ENCODE measurements at places on chromosomes 1 and 21. TPM values are rescaled to one million over a fixed set of nuclear protein-coding genes. Genes with fewer than 3 reads are reported as not detected.

The HSD3B1 gene
- not detected for total RNA-seq

- no peak for ATAC-seq
These were observed 35.6 kb downstream of the EPB41 start for GRCh38 chr1:28950006-28950405.

The OR2T35 gene
- total RNA-seq = not detected

The RHBDL2 gene
- not detected for total RNA-seq

The PPP2R5A gene
- total RNA-seq = 43.2 TPM

The PLCH2 gene
- under 0.01 TPM for total RNA-seq

- no peak for ATAC-seq
These were observed 59.4 kb upstream of the PAX7 start for GRCh38 chr1:18571275-18571674.

The CFAP141 gene
- total RNA-seq = not detected

The ADORA3 gene
- 3.4 TPM for total RNA-seq

- ATAC-seq = no peak
These were observed 8.9 kb downstream of the CD101 start for GRCh38 chr1:117010310-117010969.
